ENCODE measurements at places on chromosomes 1 and 21.
A peak's percentile ranks its signal among the peaks of the same experiment; 100 is the strongest.

GRCh38 chr1:19534281-19534680 is 48.9 kb upstream of the CAPZB start:
- DNase-seq: no peak

GRCh38 chr1:11681071-11681771 is at the start of gene MAD2L2:
TSS of gene MAD2L2 (minus strand) at chr1:11681148. CDS start at chr1:11680601, 547 bp downstream.
- peak; percentile 61 for DNase-seq

DNA sequence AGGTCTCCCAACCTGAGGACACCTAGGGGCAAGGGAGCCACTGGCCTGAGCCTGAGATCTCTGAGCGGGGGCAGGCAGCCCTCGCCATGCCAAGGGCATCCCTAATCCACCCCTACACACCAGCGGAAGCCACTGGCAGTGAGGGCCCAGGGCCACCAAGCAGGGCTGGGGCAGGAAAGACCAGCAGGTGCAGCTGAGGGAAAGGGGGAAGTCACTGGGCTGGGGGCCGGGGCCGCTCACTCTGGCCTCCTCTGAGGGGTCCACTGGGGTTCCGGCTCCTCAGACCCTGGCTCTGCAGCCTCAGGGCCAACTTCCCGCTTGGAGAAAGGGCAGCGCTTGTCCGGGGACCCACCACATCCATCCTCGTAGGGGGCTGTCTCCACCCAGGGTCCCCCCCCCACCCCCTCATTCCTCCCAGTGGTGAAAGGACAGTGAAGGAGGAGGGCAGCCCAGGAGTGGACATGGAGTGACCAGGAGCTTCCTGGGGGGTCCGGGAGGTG is 42.5 kb upstream of the ACTRT2 start:
- no peak for DNase-seq

GRCh38 chr1:230818367-230818766 is 50.0 kb downstream of the C1orf198 start:
- DNase-seq: no peak

GRCh38 chr1:53038566-53038965 is 23.4 kb upstream of the PODN start:
- DNase-seq: no peak

- peak; percentile 61 for DNase-seq
These were observed 461.7 kb downstream of the PTPRU start for GRCh38 chr1:29698033-29698432.

DNA sequence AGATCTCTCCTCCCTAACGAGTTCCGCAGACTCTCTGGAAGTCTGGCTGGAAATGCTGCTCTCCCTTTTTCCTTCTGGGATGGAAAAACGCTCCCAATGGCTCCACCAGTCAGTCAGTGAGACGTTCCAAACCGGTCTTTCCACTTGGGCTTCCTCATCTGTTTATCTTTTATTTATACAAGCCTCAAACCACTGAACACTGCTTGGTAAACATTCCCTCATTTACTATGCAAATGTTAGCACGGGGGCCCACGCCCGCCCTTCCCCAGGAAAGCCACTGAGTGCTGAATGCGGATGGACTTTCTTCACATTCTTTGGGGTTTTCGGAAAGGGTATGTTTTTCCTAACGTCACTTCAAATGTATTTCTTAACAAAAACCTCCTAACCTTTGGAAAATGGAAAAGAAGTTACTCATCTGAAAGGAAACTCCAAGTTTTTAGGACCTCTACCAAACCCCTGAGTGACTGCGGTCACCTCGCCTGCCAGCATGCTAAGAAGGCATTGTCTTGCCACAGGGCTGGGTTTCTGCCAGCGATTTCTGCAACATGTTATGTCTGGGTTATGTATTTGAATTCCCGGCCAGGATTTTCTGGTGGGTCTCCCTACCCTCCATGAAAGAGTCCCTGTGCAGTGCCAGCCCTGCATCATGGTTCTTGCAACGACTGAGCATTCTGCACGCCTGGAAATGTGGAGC is 14.0 kb upstream of the UMODL1 start:
- peak; percentile 53 for DNase-seq

- no peak for DNase-seq
These were observed 240.3 kb upstream of the RAB4A start for GRCh38 chr1:229030630-229031029.

GRCh38 chr1:228393268-228393701 is 13.3 kb downstream of the TRIM11 start:
- DNase-seq: peak; percentile 74

DNA sequence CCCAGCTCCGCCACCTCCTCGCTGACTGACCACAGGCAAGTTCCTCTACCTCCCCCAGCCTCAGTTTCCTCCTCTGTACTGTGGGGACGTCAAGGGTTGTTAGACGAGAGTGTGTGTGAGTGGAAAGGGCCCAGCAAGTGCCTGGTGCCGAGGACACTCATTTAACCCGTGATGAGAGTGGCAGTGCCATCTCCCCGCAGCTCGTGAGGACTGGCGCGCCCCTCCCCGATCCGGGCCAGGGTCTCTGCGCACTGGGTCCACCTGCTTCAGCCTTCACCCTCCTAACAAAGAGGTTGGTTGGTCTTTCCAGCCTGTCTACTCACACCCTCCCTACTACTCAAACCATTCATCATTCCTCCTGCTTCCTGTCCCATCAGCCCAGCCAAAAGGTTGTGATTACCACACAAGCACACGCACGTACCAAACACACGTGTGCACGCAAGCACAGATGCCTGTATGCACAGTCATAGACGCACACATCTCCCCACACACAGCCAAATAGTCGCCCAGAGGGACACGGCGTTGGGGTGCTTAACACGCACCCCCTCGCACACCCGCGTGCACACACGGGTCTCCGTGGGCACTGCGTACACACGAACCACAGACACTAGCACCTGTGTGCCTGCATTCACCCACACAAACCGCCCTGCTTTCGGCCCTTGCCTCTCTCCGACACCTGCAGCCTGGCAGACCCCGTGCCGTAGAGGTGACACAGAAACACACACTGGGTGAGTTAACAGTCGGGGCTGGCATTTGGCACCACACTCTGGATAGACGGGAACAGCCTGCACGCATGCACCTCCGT is 39.3 kb downstream of the TAS1R2 start:
- DNase-seq: no peak

GRCh38 chr1:166089804-166090203 is 77.0 kb downstream of the FAM78B start:
- no peak for DNase-seq

GRCh38 chr1:3636080-3636479 is 11.3 kb downstream of the TPRG1L start:
- no peak for DNase-seq

- no peak for DNase-seq
These were observed 1.5 kb downstream of the THEMIS2 start for GRCh38 chr1:27873671-27874384.

DNA sequence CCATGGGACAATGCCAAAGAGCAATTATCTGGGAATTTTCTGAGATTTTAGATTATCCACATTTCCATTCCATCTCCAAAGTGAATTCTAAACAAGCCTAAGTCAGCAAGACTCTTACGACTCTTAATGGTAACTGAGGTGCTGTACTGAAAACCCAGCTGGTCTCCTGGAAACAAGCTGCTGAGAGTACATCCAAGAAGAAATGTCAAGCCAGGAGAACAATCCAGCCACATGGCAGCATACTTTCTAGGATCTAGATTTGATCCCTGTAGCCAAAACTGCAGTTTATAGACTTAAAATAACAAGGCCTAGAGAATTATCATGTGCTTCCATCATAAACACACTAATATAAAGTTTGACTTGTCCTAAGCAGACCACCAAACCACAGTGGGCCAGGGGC is 45.8 kb downstream of the KCNH1 start:
- DNase-seq: no peak

DNA sequence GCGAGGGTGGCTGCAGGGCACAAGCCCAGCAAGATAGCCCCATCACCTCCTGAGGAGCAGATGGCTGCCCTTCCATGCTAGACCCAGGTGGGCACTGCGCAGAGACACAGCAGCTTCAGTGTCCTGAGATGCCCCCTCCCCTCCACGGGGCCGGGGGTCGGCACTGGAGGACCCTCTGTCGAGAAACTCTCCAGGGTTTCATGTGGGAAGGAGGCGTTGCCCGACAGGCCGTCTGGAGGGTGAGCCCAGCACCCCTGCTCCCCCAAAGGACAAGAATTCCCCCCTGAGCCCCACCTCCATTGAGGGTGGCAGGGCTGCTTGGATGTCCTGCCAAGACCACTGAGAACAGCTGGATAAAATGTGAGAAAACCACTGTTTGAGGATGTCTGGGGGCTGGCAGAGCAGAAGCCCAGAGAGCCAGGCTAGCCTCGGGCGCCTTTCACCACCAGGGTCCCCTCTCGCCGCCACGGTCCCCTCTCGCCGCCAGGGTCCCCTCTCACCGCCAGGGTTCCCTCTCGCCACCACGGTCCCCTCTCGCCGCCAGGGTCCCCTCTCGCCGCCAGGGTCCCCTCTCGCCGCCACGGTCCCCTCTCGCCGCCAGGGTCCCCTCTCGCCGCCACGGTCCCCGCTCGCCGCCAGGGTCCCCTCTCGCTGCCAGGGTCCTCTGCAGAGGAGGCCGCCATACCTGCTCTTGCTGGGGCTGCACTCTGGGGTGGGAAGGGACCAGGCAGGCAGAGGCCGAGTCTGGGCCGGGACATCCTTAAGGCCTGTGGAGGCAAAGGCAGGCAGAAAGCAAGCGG is 44.2 kb downstream of the SLC19A1 start:
- DNase-seq: no peak

GRCh38 chr1:198337886-198338285 is 181.1 kb downstream of the NEK7 start:
- no peak for DNase-seq

- DNase-seq: no peak
These were observed 222.7 kb upstream of the PLD5 start for GRCh38 chr1:242747233-242747632.

- no peak for DNase-seq
These were observed 76.3 kb upstream of the LRRC7 start for GRCh38 chr1:69491416-69491815.

DNA sequence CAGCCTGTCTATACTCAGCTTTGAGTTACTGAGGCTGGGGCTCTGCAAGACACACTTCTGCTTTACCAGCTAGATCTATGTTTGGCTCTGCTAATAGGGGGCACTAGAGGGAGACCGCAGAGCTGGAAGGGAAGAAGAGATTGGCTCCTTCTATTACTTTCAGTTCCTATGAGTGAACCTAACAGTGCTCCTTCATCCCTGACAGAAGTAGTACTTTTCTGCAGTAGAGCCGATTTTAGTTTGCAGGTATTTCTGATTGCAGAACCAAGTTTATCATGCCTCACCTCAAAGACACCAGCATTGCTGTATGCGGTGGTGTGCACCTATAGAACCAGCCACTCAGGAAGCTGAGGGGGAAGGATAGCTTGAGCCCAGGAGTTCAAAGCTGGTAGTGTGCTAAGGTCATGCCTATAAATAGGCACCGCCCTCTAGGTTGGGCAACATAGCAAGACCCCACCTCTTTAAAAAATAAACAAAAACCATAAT is 5.7 kb upstream of the ZDHHC18 start:
- DNase-seq: no peak

DNA sequence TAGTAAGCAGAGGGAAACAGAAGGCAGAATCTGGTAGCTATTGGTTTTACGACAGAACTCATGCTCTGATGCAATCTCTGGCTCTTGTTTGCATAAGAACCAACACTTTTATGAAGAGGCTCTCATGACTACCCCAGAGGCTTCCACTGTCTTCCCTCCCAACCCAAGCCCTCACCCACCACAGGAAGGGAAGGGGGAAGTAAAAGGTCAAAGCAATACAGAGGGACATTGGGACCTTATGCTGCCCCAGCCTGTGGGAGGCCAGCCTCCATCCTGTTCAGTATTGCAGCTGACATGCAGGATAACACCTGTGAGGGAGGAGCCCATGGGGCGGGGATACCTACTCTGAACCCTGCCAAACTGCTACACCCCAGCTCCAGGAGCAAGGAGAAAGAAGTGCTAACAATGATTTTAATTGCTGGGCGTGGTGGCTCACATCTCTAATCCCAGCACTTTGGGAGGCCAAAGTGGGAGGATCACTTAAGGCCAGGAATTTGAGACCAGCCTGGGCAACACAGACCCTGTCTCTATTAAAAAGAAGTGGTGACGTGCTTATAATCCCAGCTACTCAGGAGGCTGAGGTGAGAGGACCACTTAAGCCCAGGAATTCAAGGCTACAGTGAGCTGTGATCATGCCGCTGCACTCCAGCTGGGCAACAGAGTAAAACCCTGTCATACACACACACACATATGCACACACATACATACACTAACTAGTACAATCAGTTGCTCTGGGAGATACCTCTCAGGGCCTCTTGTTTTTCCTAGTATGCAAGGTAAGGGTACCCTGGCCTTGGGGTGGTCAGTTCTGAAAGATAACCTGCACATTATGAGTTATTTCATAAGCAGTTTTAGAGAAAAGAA is 9.5 kb downstream of the MR1 start:
- no peak for DNase-seq

GRCh38 chr1:78176448-78176847 is 130.7 kb downstream of the GIPC2 start:
- DNase-seq: peak; percentile 63

DNA sequence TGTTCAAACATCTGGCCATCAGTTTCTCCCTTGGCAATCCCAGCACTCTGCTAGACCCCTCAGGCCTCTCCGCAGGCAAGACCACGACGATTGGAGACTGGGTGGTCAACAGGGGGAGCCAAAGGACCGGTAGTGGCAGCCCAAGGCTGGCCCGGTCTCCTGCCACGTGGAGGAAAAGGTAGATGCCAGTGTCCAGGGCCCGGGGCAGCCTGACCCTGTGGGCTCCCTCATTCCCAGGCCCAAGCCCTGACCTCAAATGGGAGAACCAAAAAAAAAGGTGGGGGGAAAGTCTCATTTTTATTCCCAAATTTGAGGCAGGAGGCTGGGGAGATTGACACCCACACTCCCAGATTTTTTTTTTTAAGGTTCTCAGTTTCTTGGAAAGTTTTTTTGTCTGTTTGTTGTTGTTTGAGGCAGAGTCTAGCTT is 24.8 kb downstream of the S100A6 start:
- DNase-seq: peak; percentile 69

DNA sequence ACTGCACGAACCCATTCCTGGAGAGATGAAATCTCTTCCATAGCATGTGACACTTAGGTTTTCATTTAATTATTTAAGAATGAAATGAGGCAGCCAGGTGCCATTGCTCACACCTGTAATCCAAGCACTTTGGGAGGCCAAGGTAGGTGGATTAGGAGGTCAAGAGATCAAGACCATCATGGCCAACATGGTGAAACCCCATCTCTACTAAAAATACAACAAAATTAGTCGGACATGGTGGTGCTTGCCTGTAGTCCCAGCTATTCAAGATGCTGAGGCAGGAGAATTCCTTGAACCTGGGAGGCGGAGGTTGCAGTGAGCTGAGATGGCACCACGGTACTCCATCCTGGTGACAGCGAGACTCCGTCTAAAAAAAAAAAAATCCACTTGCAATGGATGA is 17.8 kb downstream of the L1TD1 start:
- DNase-seq: no peak

DNA sequence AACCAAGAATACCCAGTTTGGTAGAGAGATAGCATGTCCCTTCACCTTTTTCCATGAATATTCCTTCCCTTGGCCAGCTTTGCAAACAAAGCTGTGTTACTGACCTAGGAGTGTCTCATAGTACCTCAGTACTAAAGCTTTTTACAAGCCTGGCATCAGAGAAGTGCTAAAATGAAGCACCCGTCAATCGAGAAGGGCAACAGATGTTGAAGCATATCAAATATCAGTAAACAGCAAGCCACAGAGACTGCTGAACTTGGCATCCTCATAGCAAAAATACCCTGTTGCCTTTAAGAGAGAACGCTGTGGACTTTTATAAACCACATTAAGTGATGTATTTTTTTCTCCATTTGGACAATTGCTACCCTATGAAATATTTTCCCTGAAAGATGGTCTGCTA is 128.6 kb upstream of the HOOK1 start:
- DNase-seq: no peak

- DNase-seq: no peak
These were observed 22.9 kb upstream of the CYYR1 start for GRCh38 chr21:26595971-26596370.

- DNase-seq: peak; percentile 97
These were observed 76.9 kb upstream of the LYST start for GRCh38 chr1:235943581-235944114.
